NCI-H187 (cell line): ENCODE measurements at places on chromosomes 11 and 22.
A peak's percentile ranks its signal among the peaks of the same experiment; 100 is the strongest.

DNA sequence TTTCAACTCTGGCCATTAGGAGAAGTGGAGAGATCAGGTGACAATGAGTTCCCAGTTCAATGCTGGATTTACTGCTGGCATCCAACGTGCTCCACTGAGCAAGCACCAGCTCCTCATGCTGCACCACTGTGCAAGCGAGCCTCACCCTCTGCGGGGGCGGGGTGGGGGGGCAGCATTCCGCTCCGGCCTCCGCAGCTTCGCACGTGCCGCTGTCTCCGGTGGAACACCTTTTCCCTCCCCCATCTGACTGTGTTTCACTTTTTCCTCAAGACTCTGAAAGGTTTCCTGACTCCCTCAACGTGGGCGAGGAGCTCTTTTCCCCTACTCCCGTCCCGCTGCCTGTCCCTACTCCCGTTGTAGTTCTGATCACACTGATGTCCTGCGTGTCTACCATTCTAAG, 835 bp upstream of the RHOD start:
- DNase-seq, result no peak

- no peak for DNase-seq
These were observed 29.0 kb upstream of the VWA5A start for GRCh38 chr11:124085997-124086846.

- DNase-seq, result no peak
These were observed 32.1 kb upstream of the WNT7B start for GRCh38 chr22:46008836-46009596.

GRCh38 chr11:59273373-59273841, 60.7 kb upstream of the MPEG1 start:
- DNase-seq, result no peak

DNA sequence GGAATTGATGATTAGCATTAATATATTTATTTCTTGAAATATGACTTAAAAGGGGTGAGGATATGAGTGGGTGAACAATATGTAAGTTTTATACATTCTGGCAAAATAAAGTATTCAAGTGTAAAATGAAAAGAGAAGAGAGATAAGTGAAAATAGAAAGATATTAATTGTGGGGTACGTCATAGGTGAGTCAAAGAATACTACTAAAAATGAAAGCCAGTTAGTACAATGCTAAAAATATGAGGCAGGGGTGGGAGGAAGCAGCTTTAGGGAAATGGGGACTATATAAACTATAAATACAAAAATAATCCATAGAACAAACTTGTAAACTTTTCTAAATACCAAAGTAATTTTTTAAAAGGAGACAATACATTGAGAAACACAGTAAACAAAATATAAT, 661.4 kb downstream of the CNTN5 start:
- no peak for DNase-seq

GRCh38 chr11:95299078-95299679, 68.2 kb upstream of the SESN3 start:
- DNase-seq, result no peak

DNA sequence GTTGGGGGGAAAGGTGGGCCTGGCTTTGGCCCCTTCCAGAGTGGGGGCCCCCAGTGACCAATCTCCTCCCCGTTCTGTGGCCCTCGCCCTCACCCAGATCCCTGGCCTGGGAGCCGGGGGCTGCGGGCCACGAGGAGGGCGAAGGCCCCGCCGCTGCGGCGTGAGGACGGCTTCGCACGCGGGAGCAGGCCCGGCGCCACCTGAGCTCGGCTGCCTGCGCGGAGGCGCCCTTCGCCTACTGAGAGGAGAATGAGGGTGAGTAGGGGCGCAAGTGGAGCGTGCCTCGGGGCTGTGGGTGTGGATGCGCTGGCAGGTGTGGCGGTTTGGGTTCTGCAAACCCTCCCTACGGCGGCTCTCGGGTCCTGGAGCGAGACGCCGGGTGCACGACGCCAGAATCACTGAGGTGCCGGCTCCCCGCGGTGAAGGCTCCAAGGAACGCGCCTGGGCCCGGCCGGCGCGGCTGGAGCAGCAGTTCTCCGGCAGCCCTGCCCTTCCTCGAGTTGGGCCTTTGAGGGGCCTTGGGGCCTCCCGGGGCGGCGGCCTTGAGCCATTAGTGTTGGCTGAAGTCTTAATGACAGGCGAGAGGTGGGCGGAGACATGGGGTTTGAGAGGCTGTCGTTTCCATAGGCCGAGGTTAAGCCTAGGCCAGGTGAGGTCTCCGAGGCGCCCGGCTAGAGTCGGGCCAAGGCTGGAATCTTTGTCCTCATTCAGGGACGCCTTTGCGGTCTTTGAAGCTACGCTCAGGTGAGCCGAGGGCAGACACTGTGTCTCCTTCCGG, 65.3 kb downstream of the CTTN start:
- no peak for DNase-seq

- no peak for DNase-seq
These were observed 22.3 kb downstream of the APOL5 start for GRCh38 chr22:35739931-35740380.

DNA sequence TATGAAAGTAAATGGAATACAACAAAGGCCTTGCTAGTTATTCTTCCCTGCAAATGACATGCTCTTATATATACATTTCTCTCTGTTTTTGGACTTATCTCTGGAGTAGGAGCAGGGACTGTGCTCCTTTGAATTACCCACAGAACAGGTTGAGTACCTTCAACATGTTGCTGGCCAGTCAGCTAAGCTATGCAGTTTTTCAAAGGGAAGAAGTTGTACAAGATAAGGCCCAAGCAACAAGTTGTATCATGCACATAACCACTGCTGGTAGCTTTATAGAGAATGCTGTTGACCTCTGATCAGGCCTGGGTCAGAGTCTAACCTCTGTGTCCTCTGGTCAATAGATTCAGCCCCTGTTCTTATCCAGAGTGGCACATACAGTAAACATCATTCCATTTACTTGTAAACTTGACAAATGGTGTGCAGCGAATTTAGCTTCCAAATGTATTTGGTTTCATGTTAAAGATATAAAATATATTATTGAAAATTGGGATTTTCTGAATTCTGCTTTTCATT, 99.6 kb downstream of the C11orf87 start:
- no peak for DNase-seq

- DNase-seq, result no peak
These were observed 198.8 kb upstream of the KIRREL3 start for GRCh38 chr11:127199306-127199801.

- no peak for DNase-seq
These were observed 82.2 kb downstream of the FLI1 start for GRCh38 chr11:128776069-128776423.

GRCh38 chr11:80462211-80462610, 1021.4 kb upstream of the TENM4 start:
- DNase-seq, result no peak

DNA sequence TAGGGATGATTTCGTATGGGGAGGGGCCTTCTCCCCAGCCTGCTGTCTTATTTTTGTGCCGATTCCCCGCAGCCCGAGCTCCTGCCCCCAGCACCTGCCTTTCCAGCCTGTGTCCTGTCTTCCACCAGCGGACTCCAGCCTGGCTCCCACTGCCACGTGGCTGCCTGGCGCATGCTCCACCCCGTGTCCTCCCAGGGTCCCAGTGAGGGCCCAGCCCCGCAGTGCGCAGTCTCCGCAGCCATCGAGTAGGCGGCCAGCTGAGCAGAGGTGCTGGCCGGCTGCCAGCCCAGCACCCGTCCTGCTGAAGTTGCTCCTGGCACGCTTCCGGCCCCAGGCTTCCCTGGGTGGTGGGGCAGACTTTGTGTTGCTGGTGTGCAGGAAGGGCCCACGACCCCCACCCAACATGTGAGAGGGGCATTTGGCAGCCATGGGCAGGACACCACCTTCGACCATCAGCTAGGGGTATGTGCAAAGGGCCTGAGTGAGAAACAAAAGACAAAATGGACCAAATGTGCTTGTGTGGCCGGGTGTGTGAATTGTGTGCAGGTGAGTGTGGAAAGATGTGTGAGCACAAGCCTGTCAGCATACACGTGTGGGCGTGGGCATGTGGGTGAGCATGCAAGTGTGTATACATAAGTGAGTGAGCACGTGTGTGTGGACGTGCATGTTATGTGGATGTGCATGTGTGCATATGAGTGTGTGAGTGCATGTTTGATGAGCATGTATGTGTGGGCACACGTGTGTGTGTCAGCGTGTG, 55.9 kb downstream of the RTN4R start:
- DNase-seq, result peak; percentile 39

GRCh38 chr11:68454767-68455166, 5.8 kb upstream of the PPP6R3 start:
- DNase-seq, result no peak

- DNase-seq, result no peak
These were observed 161.6 kb upstream of the SYN3 start for GRCh38 chr22:33219648-33220384.

- DNase-seq, result no peak
These were observed 12.1 kb downstream of the CCDC87 start for GRCh38 chr11:66580803-66581202.

GRCh38 chr11:14350215-14350614, 8.8 kb downstream of the RRAS2 start:
- DNase-seq, result no peak

DNA sequence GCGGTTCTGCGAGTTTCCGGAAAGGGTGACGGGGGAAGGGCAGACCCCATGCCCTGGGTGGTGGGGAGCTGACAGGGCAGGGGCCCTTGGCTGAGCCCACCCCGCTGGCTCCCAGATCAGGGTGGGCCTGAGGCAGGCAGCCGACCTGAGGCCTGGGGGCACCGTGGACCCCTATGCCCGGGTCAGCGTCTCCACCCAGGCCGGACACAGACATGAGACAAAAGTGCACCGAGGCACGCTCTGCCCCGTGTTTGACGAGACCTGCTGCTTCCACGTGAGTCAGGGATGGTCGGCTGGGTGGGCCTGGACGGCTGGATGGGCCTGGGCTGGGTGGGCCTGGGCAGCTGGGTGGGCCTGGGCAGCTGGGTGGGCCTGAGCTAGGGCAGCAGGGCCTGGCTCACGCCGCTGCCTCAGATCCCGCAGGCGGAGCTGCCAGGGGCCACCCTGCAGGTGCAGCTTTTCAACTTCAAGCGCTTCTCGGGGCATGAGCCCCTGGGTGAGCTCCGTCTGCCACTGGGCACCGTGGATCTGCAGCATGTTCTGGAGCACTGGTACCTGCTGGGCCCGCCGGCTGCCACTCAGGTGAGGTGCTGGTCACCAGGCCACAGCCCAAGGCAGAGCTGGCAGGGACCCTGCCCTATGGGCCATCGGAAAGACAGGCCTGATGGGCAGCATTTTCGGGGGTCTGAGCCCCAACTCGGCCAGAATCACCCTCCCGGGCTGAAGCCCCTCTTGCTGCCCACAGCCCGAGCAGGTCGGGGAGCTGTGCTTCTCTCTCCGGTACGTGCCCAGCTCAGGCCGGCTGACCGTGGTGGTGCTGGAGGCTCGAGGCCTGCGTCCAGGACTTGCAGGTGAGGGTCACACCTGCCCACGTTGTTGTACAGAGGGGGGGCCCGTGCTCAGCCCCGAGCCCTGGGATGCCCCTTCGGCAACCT, 1.5 kb downstream of the SYT8 start:
- no peak for DNase-seq

- no peak for DNase-seq
These were observed 57.0 kb downstream of the ETS1 start for GRCh38 chr11:128530118-128531074.

GRCh38 chr11:441418-442274, at the start of gene ANO9:
ANO9 (minus strand) TSS chr11:442011; CDS start chr11:441926, 85 bp downstream.
- DNase-seq, result peak; percentile 84

DNA sequence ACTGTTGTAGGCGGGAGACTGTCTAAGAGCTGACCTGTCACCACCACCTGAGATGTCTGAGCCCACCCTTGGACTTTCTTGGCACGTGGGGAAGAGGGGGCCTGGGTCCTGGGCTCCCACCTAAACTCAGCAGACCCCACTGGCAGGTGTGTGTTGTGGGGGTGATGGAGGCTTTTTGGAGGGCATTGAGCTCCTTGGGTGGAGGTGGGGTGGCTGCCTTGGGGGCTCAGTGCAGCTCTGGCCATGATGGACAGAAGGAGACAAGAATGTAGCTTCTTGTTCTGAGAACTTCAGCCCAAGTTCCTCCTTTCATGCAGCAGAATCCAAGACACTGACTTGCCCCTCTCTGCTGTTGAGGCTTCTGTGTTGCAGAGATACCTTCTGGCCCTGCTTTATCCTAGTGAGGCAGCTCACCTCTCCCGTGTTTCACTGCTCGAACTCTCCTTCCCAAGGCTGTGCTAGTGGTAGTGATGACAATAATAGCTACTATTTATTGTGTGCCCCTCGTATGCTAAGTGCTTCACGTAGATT, 116.6 kb upstream of the OR4B1 start:
- no peak for DNase-seq

GRCh38 chr11:43997022-43997660, 50.6 kb upstream of the ACCSL start:
- no peak for DNase-seq

GRCh38 chr11:82906236-82906635, 4.7 kb downstream of the DDIAS start:
- no peak for DNase-seq

- DNase-seq, result no peak
These were observed 1817.7 kb downstream of the LRRC4C start for GRCh38 chr11:39641751-39642150.

GRCh38 chr11:66701432-66702240, 23.9 kb upstream of the RBM4B start:
- no peak for DNase-seq

GRCh38 chr22:49238181-49239141, 589.2 kb downstream of the BRD1 start:
- no peak for DNase-seq

GRCh38 chr11:115129473-115130289, 374.5 kb downstream of the CADM1 start:
- no peak for DNase-seq

DNA sequence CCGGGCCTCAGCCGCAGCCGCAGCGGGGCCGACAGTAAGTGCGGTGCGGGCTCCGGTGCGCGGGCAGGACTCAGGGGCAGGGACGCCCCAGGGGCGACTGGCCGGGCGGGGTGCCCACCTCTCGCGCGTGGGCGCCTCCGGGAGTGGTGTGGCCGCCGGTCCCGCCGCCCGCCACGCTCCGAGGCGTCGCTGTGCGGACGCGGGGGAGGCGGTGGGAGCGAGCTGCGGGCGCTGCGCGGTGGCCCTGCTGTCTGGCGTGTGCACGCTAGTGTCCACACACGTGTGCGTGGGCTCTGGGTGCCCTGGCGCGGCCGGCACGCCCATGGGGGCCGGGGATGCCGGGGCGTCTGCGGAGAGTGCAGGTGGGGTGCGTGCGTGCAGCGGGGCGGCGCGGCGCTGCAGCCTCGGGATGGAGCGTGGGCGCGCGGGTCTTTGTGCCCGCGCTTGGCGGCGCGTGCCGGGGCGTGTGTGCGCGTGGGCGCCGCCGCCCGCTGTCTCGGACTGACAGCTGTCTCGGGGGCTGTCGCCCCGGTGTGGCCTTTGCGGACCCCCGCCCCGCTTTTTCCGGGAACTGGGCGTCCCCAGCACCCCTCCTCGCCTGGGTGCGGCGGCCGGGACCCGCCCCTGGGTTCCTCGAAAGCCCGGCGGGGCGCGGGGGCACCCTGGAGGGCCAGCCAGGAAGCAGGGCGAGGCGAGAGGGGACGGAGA, 804 bp downstream of the KCNK4 start:
- DNase-seq, result no peak

GRCh38 chr22:17774926-17775685, 837 bp upstream of the BID start:
- DNase-seq, result no peak

DNA sequence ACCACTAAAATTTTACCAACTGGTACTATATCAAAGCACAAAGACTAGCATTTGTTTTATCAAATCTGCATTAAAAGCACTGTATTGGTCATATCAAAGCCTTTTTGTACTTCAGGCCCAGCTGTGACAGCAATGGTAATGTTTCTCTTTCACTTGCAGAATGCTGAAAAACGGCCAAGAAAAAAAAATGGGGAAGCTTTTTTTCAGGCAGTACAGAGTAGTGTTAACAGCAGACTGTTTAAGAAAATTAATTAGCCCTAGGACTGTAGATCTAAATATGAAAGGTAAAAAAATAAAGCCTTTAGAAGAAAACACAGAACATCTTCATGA, 33.3 kb downstream of the DENND5A start:
- DNase-seq, result no peak
